ENCODE measurements at places on chromosomes 1 and 21.

DNA sequence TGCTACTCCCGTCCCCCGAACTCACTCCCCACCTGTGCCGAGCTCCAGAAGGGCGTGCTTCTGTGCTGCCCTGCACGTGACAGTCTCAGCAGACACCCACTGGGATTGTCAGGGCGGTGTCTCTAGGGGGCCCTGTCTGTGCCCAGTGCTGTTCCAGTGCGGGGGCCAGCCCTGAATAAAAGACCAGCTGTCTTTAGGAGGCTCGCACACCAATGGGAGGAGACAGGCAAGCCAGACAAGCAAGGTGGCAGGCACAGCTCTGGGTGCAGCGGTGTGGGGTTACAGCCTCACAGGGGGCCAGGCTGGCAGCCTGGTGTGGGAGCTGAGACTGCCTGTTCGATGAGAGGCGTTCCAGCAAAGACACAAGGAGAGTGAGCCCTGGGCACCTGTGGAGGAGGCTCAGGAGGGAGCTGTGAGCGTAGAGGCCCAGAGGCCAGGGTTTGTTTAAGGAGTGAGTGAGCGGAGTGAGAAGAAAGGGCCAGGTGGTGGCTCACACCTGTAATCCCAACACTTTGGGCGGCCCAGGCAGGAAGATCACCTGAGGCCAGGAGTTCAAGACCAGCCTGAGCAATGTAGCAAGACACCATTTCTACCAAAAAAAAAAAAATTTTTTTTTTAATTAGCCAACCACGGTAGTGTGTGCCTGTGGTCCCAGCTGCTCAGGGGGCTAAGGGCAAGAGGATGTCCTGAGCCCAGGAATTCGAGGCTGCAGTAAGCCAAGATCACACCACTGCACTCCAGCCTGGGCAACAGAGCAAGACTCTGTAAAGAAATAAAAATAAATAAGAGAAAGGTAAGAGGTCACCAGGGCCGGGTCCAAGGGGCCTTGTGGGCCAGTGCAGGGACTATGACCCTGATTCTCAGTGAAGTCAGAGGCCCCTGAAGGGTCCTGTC is 48.2 kb upstream of the ARHGEF16 start:
- no peak for DNase-seq

DNA sequence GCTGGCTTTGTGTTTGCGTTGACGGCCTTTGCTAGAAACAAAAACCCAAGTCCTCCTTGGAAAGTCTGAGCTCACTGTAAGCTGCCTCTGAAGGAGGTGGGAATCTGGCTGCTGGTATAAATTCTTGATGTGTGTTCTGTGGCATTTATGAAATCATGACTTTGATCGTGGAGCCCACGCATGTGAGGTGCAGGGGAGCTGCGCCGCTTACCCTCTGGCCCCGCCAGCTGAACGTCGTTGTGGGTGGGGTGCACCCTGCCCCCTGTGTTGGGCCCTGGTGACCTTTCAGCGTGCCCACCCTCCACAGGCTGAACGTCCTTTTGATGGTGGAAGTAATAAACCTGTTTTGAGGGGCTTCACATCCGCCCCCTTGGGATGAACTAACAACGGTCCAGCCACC is 21.2 kb upstream of the DIP2A start:
- no peak for DNase-seq

- no peak for DNase-seq
Measured at GRCh38 chr21:37530901-37531351, 164.4 kb downstream of the DYRK1A start.

GRCh38 chr1:246210756-246211155 is 296.3 kb downstream of the SMYD3 start:
- no peak for DNase-seq

GRCh38 chr1:61142726-61143500 is 60.6 kb downstream of the NFIA start:
- DNase-seq = no peak

- no peak for DNase-seq
Measured at GRCh38 chr21:26710155-26710554, 135.1 kb downstream of the ADAMTS1 start.

- no peak for DNase-seq
Measured at GRCh38 chr1:54815086-54815876, 14.2 kb upstream of the TTC22 start.

GRCh38 chr1:193846876-193847604 is 660.6 kb upstream of the B3GALT2 start:
- no peak for DNase-seq
